Effector memory CD4-positive, alpha-beta T cell (primary cell): ENCODE measurements at places on chromosomes 7 and 10.
A peak's percentile ranks its signal among the peaks of the same experiment; 100 is the strongest.

GRCh38 chr7:101951757-101952156 is 134.3 kb downstream of the CUX1 start:
- no peak for DNase-seq

GRCh38 chr7:102912742-102913141 is at the start of gene LRRC17:
LRRC17 (plus strand) TSS chr7:102913000; CDS start chr7:102933914, 20,914 bp downstream.
- DNase-seq: no peak

DNA sequence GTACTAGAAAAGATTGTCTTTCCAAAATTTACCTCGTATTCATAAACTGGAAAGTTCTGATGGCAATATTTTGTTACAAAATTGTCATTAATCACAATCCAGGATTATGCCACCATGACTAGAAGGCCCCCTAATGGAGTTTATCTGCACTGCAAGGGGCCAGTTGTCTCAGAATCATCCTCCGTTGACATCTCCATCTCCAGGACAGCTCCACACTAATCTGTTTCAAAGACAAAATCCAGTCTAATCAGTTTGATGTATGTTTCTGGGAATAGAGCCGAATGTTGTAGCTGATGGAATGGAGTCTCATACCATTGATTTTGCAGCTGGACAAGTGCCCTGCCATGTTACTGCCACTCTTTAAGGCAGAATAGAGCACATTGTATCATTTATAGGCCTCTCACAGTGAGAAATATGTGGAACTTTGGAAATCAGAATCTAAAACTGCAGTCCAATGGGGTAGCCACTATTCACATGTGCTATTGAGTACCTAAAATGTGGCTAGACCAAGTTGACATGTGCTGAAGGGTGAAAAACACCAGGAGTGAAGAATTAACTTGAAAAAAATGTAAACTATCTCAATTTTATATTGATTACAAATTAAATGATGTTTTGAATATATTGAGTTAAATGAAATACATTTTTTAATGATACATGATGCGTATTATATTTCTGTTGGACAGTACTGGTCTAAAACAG is 38.3 kb upstream of the TOMM7 start:
- no peak for DNase-seq

DNA sequence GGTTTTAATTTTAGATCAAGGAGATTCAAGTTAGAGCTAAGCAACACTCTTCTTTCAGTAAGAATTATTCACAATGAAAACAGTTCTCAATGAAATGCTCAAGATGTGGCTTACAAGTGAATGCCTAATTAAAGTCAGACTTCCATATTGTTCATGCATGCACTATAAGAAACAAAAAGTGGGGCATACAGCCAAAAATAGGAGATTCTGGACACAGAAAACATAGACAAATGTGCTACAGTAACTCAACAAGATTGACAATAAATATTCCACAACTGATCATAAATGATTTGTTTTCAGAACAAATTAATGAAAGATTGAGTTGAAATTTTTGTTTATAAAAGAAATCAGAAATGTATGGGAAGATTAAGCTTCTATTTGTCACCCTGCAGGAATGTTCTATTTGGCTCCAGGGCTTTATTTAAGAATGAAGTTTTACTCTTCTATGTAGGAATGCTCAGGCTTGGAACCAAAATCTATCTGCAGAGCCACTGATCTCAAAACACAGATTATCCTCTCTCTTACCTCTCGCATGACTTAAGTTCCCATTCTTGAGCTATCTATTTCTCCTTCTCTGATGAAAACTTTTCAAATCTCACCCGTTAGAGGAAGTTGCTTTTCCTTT is 89.0 kb upstream of the PIP4K2A start:
- no peak for DNase-seq

GRCh38 chr10:35304649-35305048 is 31.7 kb upstream of the CCNY start:
- no peak for DNase-seq

DNA sequence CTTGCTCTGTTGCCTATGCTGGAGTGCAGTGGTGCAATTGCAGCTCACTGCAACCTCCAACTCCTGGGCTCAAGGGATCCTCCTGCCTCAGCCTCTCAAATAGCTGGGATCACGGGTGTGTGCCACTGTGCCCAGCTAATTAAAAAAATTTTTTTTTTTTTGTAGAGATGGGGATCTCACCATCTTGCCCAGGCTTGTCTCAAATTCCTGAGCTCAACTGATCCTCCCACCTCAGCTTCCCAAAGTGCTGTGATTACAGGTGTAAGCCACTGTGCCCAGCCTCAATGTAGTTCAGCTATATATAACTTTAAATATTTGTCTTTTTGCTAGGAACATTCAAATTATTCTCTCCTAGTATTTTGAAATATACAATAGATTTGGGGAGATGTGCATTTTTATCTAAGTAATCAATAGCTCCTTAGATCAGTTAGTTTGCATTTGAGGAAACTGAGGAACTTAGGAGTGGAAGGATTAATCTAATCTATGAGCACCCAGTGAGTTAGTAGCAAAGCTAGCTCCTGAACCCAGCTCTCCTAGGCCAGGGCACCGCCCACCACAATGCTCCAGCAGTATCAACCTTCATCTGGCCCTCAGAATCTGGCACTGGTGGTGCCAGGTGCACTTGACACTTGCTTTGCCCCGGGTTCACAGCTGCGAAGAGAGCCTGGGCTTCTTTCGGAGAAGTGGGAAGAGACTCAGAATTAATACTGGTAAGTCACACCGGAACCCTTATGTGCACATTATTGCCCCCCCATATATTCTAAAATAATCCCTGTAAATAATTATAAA is 5.9 kb upstream of the LRMDA start:
- no peak for DNase-seq

GRCh38 chr10:21315645-21316220 is 209.7 kb downstream of the SKIDA1 start:
- DNase-seq: no peak

DNA sequence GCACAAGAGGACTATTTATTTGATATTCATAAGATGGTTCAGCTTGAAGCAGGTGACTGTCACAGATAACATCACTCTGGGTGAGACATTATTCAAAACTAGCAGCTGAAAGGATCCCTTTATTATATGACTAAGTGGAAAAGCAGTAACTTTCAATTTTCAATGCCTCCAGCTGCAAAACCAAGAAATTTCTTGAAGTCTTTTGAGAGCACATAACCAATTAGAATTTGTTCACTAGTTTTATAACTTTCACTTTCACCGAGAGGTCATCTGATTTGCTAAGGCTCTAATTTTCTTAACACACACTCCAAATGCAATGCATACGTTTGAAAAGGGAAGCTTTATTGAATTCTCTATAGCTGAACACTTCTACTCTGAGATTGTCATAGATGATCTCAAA is 88.6 kb upstream of the KLF14 start:
- DNase-seq: no peak

GRCh38 chr10:6275022-6275997 is 72.6 kb downstream of the PFKFB3 start:
- DNase-seq: peak; percentile 93

- no peak for DNase-seq
These were observed 229.2 kb downstream of the CELF2 start for GRCh38 chr10:11246752-11247467.

- DNase-seq: no peak
These were observed 112.5 kb upstream of the GHITM start for GRCh38 chr10:84026821-84027257.

GRCh38 chr10:75067272-75067671 is 44.2 kb upstream of the SAMD8 start:
- DNase-seq: no peak

DNA sequence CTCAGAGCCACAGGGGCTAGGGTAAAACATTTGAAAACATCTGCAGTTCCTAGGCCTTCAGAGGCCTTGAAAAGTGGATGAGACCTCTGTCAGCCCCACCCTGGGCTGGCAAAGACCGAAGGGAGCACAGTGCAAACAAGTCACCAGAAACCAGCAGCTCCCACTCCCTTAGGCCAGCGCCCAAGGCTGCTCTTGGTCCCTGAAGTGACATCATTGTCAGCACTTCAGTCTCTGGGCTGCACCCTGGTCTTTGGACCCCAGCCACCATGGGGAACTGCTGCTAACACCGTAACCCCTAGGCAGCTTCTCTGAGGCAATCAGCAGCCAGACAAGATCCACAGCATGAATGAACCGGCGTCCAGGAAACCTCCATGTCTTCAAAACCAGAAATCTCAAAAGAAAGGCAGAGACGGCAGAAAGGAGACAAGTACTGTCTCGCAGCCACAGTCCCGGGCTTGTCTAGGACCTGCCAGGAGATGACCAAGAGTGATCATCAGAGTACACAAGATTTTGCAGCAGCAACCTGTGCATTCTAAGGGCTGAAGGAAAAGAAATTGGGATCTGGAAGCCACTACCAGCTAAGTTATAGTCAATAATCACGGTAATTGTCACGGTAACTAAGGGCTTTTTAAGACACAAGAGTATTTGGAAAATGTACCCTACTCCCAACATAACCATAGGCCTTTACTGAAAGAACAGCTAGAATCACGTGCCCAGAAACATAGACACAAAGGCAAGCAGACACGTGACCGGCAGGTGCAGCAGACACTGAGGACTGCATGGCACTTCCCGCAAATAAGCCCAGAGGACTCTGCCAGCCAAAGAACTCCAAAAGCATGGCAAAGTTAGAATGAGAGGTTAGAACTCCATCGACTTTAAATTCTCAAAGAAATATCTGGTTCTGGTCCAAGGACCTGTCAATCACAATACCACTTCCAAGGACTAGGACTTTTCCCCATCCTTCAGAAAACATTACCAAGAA is 23.3 kb downstream of the CPXM2 start:
- no peak for DNase-seq

- DNase-seq: no peak
These were observed 50.0 kb downstream of the MGMT start for GRCh38 chr10:129516846-129517679.

GRCh38 chr7:30990673-30991170 is 27.0 kb downstream of the GHRHR start:
- no peak for DNase-seq

- DNase-seq: peak; percentile 18
These were observed 45.9 kb upstream of the EMX2 start for GRCh38 chr10:117496616-117497028.

DNA sequence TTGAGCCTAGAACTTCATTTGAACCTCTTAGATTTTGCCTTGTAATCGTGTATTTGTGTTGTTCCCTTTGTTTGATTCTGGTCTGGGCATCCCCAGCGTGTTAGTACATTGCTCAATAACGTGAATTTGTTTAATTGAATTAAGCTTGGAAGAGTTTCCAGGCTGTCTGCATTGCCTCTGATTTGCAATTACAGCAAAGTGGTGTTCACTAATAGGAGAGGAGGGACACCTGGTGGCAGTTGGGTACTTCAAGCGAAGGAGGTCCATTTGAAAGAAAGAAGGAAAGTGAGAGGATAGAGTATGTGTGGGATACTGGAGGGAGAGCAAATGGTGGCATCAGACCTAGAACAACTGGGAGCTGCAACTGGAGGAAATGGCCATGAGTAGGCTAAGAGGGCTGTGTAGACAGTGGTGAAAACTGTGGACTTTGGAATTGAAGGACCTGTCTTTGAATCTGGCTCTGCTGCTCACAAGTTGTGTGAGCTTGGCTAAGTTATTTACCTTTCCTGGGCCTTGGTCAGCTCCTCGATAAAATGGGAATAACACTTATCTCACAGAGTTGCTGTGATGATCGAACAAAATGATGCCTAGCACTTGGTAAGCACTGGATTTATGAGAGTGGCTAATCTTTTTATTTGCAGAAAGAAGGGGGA is 15.1 kb downstream of the LSMEM1 start:
- no peak for DNase-seq

DNA sequence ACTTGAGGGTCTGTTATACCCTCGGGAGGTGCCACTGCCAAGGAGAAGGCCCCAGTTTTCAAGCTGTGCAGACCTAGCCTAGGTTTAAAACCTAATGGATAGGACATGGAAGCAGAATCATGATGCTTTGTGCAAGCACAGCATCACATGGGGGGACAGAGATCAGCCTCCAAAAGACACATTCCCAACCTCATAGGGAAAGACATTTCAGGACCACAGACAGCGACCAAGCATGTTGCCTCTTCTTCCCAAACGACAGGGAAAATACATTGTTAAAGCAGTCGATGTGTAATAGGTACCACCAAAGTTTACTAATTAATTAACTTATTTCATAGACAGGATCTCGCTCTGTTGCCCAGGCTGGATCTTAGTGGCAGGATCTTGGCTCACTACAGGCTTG is 573.9 kb downstream of the TCERG1L start:
- no peak for DNase-seq

DNA sequence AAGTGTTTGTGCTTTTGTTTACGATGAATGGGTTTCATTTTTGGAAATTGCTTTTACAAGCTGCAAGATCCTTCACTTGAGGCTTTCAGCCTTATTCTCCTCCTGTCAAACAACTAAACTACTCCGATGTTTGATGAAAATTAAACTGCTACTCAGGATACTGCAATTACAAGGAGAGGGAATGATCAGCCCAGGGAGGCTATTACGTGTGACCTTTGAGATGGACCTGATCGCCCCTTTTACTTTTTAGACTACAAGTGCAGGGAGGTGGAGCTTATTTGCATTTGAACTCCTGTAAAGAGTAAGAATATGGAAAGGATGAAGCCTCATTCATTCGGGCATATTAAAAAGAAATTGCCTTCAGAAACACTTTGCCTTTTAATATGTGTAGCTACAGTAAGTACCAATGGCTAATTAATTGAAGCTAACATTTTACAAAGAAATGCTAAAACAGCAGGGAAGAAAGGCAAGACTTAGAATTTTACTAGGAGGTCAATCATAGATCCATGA is 219.1 kb downstream of the PHTF2 start:
- DNase-seq: no peak

GRCh38 chr10:109882251-109883057 is 40.9 kb downstream of the XPNPEP1 start:
- DNase-seq: no peak

GRCh38 chr7:119708891-119709290 is 564.1 kb upstream of the KCND2 start:
- DNase-seq: no peak

DNA sequence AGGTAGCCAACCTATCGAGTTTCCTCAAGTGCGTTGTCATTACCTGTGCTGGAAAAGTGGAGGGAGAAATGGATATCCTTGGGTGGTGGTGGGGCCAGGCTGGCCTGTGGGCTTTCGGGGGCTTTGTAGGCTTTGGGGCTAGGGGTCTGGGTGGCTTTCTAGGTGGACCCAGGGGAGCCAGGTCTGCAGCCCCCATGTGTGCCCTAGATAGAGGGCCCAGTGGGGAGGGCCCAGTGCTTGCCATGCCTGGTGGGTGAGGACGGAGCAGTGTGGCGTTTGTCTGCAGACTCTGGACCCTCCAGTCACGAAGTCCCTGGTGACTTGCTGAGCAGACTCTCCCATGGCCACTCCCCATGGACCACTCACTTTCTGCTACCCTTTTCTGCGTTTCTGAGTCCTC is 19.7 kb downstream of the EMX2 start:
- no peak for DNase-seq

GRCh38 chr10:89164080-89164479 is 43.0 kb downstream of the CH25H start:
- DNase-seq: no peak

GRCh38 chr7:111560773-111561653 is 1.3 kb downstream of the IMMP2L start:
- DNase-seq: no peak

GRCh38 chr10:25102147-25102822 is 72.5 kb upstream of the GPR158 start:
- DNase-seq: no peak
